Activated naive CD4-positive, alpha-beta T cell treated with anti-CD3 and anti-CD28 coated beads, Interleukin-2, amount 50 U/mL, for 16 hours (primary cell): ENCODE measurements at places on chromosomes 4 and X.

DNA sequence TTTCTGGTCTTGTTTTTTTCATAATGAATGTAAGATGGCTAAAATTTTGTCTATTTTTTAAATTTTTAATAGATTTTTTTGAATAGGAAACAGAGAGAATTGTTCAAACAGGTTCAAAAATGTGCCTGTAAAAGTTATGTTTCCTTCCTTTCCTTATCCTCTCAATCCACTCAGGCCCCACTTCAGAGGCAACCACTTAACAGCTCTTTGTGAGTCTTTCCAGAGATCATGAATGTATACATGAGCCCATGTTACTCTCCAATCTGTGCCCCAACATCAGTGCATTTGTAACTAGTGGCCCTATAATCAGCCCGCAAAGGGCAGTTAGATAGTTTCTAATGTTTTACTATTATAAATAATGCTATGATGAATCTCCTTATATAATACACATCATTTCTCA is 14.0 kb downstream of the CFI start:
- DNase-seq: no peak

- DNase-seq: no peak
Observed at GRCh38 chr4:123623611-123624010, 227.0 kb downstream of the SPRY1 start.

DNA sequence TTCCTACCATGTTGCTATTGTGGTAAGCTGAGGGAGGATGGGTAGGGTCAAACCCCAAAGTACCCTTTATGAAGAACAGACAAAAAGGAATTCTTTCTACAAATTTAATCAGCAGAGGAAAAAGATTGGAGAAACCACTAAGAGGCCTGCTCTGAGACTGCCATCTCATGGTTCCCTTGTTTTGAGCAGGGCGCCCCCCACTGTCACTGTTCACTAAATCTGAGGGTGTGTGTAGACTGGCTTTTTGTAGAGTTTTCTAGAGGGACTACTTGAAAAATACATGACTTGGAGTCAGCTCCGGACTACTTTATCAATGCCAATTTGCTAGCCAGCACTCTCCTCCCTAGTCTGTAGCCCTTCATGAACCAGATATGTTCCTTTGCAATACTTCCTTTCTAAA is 324.8 kb downstream of the FRMPD4 start:
- no peak for DNase-seq

- no peak for DNase-seq
Observed at GRCh38 chr4:20698382-20698781, 1.9 kb upstream of the PACRGL start.

DNA sequence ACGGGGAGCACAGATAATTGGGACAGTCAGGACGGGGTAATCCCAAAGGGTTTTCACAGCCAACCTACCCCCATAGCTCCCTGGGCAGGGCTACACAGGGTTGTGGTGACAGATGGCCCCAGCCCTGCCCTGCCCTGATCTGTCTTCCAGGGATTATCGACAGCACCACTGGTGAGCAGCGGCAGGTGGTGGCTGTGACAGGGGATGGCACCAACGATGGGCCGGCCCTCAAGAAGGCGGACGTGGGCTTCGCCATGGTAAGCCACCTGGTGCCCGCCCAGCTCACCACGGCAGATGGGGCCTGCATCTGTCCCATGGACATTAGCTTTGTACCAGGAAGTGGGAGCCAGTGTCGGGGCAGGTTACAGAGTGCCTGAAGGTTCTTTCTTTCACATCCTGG is 39.3 kb downstream of the ATP2B3 start:
- no peak for DNase-seq

DNA sequence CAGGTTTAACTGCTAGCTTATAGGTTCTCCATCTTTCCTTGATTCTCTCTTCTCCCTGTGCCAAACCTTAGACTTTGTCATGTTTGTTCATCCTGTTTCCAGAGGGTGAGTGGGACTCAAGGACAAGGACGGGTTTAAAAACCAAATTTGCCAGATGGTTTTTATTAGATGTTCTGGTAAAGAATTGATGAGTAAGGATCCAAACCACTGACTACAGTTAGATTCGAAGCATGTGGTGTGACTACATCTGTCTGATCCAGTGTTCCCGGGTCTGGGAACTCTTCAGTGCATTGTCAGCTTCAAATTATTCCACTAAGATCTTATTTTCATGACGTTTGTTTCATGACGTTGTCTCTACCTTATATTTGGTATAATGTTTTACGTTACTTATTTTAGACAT is 37.5 kb downstream of the MTMR1 start:
- DNase-seq: no peak

GRCh38 chr4:154614306-154614705 is 1.9 kb upstream of the FGG start:
- DNase-seq: no peak

- no peak for DNase-seq
Observed at GRCh38 chr4:62881901-62882300, 1527.3 kb downstream of the TECRL start.

DNA sequence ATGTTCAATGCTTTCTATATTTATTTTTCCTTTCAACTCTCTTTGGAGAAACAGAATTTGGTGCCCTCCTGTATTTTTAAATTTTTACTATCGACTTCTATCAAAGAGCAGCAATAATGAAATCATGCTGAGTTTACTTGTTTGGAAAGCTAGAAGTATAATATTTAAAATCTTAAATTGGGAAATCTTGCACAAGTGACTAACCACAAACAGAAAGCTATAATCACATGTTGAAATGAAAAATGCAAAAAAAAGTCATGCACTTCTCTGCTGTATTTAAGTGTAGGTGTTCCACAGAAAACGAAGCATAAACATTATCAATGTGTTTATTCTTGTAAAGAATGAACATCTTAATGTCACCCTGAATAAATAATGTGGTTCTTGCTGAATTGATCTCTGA is 306.1 kb downstream of the PCDH18 start:
- DNase-seq: no peak

GRCh38 chrX:124232523-124233201 is 99.8 kb upstream of the TEX13D start:
- peak; percentile 56 for DNase-seq

- no peak for DNase-seq
Observed at GRCh38 chr4:82256718-82257117, 117.1 kb downstream of the HNRNPD start.

GRCh38 chrX:39613997-39614679 is 483.6 kb downstream of the BCOR start:
- peak; percentile 82 for DNase-seq

DNA sequence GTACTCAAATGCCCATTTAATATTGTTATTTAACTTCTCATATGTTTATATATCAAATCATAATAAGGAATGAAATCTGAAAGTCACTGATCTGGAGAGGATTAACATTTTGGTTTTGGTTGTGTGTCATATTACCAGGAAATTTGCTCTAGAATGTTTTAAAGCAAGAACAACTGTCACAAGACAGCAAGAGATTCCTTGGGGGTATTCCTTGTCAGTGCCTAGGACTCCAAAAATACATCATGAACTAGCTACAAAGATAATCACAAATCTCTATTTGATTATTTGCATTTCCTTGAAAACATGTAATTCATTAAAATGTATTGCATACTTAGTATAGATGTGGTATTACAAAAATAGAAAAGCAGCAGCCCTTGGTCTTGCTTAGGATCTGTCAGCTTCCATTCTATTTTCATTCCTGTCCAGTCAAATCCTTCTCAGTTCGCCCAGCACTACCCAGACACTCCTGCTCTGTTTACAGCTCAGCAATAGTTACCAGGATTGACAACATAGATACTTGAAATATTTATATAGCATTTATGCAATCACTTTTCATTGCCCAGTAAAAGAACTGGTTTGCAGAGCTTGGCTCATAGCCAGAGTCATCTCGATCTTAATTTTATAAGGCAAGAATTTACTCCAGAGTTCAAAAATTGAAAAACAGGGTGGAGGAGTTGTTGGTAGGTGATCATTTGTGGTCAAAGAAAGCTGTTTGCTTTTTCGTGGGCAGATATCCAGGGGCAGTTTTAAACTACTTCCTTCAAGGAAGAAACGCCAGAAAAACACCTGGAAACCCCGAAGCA is 9.2 kb upstream of the BMP3 start:
- no peak for DNase-seq

DNA sequence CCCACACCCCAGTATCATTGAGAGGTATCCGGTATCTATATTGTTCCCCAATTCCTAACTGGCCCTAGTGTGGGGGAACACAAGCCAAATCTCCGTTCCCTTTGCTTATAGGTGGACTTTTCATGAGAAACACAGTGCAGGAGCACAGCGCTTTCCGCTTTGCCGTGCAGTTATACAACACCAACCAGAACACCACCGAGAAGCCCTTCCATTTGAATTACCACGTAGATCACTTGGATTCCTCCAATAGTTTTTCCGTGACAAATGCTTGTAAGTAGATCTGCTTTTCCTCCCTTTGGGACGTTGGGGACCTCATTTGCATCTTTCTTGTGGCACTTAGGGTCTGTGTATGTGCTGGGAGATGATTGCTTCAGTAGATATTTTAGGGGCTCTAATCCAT is 1.6 kb downstream of the GRIA3 start:
- no peak for DNase-seq

DNA sequence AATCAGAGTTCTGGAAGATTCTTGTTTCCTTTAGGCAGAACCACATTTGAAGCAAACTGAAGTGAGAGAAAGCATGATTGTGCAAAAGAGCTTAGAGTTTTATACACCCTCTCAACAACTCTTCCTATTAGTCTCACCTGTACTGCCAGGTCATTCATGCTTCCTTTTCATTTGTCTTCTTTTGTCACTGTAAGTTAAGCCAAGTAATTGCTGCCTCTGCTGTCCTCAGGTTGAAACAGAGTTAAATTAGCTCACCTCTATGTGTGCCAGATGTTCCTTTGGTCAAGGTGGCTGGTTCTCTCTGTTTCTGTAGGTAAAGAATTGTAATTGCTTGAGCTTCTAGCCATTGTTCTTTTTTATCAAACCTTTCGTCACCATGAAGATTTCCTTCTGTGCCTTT is 41.1 kb upstream of the HPGD start:
- DNase-seq: no peak

- no peak for DNase-seq
Observed at GRCh38 chr4:113732-114131, 10.6 kb upstream of the ZNF718 start.
